ENCODE measurements at places on chromosomes 6 and 20.

DNA sequence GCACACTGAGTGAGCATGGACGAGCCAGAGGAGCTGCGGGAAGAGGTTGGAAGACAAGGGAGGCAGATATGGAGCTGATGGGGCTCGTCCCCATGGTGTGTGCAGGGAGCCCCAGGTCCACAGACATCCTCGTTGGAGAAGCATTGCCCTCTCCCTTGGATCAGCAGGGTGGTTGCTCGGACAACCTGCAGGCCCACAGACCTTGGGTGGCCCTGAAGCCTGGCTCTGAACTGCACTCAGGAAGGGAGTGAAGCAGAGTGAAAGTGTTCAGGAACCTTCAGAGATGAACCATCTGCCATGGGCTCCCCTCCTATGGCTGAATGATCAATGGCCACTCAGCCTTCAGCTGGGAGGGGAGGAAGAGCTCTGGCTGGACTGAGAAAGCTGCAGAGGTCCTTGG, 43.3 kb upstream of the LRFN2 start:
- no peak for DNase-seq

- no peak for DNase-seq
Measured at GRCh38 chr6:82080767-82081166, 166.8 kb downstream of the IBTK start.

GRCh38 chr6:73695619-73696421, at the start of gene CD109:
TSS of gene CD109 (plus strand) at chr6:73696203. CDS start at chr6:73696216, 13 bp downstream.
- peak; percentile 56 for DNase-seq

GRCh38 chr20:41006936-41007474, 21.6 kb upstream of the TOP1 start:
- DNase-seq, result no peak

- DNase-seq, result no peak
Measured at GRCh38 chr6:142856624-142857232, 88.2 kb downstream of the HIVEP2 start.

- DNase-seq, result no peak
Measured at GRCh38 chr20:14497004-14497403, 159.6 kb upstream of the FLRT3 start.

DNA sequence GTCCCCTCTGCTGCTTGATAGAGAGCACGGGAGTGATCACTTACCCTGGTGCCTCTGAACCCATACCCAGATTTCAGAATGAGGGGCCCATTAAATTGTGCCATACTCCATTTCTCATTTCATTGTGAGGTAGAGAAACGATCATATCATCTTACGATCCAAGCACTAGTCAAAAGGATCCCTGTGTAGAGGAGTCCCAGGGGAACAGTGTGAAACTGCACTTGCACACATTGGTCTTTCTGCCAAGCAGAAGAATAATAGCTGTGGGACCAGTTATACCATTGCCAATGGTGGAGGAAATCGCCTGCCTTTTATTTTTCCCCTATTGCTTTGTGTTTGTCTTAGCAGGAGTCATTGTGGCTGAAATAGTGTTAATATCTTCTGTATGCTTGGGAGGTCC, 161.9 kb downstream of the FARS2 start:
- DNase-seq, result no peak

- DNase-seq, result no peak
Measured at GRCh38 chr6:138991206-138991605, 3.2 kb upstream of the REPS1 start.

DNA sequence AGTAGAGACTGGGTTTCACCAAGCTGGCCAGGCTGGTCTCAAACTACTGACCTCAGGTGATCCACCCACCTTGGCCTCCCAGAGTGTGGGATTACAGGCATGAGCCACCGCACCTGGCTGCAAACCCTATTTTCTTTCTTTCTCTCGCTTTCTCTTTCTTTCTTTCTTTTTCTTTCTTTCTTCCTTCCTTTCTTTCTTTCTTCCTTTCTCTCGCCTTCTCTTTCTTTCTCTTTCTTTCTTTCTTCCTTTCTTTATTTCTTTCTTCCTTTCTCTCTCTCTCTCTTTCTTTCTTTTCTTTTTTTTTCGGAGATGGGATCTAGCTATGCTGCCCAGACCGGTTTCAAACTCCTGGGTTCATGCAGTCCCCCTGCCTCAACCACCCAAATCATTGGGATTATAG, 47.0 kb upstream of the TGM3 start:
- DNase-seq, result no peak

DNA sequence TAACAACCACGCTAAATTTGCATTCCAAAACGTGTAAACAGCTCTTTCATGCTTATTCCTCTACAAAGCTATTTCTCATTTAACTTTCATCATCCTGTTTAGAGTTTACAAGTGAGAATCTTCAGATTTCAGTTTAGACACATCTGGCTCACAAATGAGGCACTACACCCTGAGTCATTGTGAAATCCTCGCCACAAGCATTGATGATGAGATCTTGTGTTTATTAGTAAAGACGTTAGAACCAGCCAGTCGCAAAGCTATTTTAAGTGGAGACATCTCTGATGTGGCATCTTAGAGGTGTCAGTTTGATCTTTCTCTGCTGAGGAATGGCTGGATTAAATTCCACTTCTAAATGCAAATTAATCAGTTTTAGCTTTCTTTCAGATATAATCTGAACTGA, 8.3 kb upstream of the ISM1 start:
- no peak for DNase-seq

- DNase-seq, result no peak
Measured at GRCh38 chr6:8218861-8219260, 116.5 kb upstream of the EEF1E1 start.

- DNase-seq, result no peak
Measured at GRCh38 chr6:133769463-133769862, 119.5 kb upstream of the TCF21 start.

GRCh38 chr6:15674690-15675386, 12.0 kb upstream of the DTNBP1 start:
- no peak for DNase-seq

- DNase-seq, result no peak
Measured at GRCh38 chr20:37992802-37993409, 40.4 kb downstream of the TTI1 start.

DNA sequence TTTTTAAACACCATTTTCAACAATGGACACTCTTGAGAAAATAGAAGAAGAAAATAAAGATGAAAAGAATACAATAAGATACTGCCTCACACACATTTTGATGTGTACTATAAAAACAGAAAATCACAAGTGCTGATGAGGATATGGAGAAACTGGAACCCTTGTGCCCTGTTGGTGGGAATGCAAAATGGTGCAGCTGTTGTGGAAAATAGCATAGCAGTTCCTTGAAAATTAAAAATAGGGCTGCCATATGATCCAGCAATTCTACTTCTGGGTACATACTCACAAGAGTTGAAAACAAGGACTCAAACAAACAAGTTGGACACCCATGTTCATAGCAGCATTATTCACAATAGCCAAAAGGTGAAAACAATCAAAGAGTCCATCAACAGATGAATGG, 173.0 kb downstream of the KIF16B start:
- DNase-seq, result no peak

- DNase-seq, result no peak
Measured at GRCh38 chr6:43728586-43728985, 41.0 kb upstream of the MRPS18A start.

- DNase-seq, result no peak
Measured at GRCh38 chr20:61118429-61119224, 133.4 kb upstream of the CDH4 start.

- no peak for DNase-seq
Measured at GRCh38 chr6:118509009-118509617, 39.0 kb upstream of the PLN start.

- no peak for DNase-seq
Measured at GRCh38 chr6:30260036-30260504, 46.9 kb upstream of the TRIM26 start.

Measured in nucleus accumbens (tissue), 56 donors.